ENCODE measurements at places on chromosomes 16 and 17.

- DNase-seq: peak; percentile 42
These were observed 24.9 kb upstream of the RFFL start for GRCh38 chr17:35088356-35088880.

DNA sequence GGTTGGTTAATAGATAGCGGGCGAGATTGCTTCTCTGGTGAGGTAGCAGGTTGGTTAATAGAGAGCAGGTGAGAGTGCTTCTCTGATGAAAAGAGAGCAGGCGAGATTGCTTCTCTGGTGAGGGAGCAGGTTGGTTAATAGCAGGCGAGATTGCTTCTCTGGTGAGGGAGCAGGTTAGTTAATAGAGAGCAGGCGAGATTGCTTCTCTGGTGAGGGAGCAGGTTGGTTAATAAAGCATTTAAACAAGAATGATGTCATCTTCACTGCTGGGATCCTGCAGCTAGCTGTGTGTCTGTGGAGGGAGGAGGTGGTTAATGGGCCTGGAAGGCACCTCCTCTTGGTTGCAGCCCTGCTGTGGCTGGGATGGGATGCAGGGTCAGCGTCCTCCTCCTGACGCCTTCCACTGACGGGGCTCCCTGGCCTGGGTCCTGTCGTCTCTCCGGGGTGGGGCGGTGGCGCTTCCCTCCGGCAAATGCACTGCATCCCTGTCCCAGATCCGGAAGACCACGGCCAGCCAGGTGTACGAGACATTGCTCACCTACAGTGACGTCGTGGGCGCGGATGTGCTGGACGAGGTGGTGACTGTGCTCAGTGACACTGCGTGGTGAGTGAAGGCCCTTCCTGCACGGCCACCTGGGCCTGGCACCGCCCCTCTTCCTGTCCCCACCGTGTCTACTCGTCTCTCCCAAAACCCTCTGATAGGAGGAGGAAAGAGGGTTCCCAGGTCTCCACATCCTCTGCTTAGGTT lies 99.2 kb upstream of the ZNF750 start:
- DNase-seq: no peak

- DNase-seq: no peak
These were observed 52.4 kb downstream of the WDR45B start for GRCh38 chr17:82595893-82596292.

GRCh38 chr17:40402668-40403067 lies 15.0 kb downstream of the TOP2A start:
- DNase-seq: no peak

- no peak for DNase-seq
These were observed 109.7 kb downstream of the RAP1GAP2 start for GRCh38 chr17:2905696-2906501.

DNA sequence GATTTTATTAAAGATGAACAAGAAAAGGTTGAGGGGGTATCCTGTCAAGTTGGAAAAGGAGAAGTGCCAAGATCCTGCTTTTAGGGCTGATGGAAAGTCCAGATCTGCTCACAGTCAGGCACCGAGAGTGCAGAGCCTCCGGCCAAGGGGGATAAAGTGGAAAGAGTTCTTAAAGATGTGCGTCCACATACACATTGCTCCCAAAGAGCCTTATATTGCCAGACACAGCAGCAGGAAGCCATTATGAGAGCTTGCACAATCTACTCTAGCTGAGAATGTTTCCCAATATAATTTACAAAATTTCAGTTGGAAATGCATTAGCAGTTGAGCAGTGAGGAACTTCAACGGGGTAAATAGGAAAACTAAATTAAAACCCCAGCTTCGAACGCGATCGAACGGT lies 95.6 kb downstream of the SALL1 start:
- DNase-seq: no peak

DNA sequence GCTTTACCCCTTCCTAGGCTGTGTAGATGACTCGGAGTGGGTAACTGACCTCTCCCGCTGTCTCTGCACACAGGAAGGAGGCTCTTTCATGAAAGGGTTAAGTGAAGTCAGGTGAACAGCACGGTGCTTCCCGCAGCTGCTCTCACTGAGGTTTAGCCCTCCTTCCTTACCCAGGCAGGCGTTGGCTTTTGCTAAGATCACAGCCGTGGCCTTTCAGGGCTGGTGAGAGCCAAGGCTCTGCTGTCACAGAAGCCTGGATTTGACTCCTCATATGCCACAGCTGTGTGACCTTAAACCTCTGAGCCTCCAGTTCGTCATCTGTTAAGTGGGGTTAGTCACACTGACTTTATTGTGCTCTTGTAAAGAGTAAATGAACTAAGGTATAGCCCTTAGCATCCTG lies 90.9 kb upstream of the PLCG2 start:
- DNase-seq: peak; percentile 10

GRCh38 chr16:89325861-89326471 lies 108.5 kb downstream of the ZNF778 start:
- peak; percentile 93 for DNase-seq

DNA sequence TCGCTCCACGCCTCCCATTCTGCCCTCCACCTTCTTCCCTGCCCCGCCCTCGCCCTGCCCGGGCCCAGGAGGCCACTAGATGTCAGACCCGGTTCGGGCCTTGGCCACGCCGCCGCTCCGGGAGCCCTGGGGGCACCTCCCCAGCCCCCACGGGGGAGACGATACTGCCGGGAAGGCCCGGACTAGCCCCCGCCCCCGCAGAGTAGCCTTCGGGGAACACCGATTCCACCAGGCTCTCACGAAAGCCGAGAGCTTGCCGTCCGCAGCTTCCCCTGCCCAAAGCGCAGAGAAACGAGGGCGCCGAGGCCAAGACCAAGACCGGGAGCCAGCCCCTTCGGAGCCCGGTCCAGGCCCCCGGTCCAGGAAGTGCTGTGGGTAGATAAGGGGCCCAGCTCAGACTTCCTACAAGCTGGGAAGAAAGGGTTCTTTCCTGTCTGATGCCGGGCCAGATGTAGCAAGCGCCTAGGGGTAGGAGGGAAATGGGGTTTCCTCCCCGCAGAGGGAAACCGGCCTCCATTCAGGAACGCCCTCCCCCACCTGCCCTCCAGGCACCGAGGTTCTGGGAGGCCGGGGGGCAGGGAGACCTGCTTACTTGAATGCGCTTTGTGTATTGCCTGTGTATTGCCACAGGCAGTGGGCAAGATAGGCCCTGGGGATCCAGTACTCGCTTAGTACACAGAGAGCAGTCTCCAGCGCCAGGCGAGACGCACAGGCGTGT lies 806 bp upstream of the CYB561 start:
- DNase-seq: no peak

DNA sequence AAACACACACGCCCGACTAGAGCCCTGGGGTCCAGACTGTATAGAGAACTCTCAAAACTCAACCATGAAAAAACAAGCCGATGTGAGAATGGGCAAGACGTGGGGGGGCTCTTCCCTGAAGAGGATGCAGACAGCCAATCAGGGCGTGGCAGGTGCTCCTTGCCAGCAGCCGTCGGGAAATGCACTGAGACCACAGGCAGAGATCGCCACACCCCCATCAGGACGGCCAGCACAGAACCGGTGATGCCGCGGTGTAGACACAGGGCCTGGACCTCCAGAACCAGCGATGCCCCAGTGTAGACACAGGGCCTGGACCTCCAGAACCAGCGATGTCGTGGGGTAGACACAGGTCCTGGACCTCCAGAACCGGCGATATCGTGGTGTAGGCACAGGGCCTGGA lies 169.2 kb downstream of the LAT start:
- DNase-seq: no peak

DNA sequence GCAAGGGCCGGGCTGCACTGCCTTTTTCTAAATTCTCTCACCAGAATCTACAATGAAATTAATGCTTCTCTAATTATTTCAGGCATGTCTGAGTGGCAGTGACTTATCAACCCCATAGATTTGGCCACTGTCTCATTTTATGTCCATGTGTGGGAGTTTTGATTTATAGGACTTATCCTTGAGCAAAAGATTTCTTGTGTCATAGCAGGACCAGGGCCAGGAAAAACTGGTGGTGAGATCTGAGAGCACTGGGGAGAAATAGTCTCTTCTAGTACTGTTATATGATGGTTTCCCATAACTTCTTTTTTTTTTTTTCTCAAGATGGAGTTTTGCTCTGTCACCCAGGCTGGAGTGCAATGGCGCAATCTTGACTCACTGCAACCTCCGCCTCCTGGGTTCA lies 1.5 kb upstream of the KRT23 start:
- DNase-seq: peak; percentile 43

- no peak for DNase-seq
These were observed 230.5 kb upstream of the CACNG5 start for GRCh38 chr17:66604376-66604775.

- no peak for DNase-seq
These were observed 5.4 kb upstream of the SLC5A2 start for GRCh38 chr16:31477220-31478216.

GRCh38 chr16:35731341-35732040 lies 2272.1 kb downstream of the TP53TG3F start:
- DNase-seq: no peak

DNA sequence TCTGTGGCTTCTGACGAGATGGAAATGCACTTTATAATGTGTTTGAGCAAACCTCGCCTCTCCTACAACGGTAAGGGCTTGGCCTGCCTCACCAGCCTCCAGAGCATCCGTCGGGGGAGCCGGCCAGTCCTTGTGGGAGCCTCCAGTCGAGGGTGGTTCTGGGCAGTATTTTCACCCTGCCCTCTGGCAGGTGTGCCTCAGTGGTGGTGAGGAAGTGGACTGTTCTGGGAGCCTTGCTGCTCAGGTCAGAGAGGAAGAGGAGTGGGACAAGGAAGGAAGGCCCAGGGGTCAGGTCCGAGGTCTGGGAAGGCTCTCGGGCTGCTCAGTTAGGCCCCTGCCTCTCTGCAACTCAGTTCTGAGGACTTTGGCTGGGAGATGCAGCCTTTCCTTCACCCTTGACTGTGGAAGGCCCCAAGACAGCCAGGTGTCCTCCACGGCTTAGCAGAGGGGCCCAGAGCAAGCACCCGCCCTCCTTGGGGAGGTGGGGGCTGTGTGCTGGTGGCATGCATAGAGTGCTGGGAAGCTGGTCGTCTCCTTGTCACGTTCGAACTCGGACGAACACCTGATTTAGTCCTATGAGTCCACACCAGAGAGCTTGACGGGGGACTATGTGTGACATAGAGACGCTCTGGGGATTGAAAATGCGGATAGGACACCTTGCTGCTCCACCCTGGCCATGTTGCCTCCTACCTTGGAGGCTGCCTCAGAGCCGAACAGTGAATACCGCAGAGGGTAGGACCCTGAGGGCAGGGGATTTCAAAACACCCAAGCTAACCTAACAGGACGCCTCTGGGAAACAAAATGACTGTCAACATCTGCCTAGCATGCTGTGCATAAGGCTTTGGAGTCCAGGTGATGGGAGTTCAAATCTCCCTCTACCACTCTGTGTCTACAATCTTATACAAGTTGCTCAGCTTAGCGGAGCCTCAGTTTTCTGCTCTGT lies 22.7 kb downstream of the LDHD start:
- no peak for DNase-seq

DNA sequence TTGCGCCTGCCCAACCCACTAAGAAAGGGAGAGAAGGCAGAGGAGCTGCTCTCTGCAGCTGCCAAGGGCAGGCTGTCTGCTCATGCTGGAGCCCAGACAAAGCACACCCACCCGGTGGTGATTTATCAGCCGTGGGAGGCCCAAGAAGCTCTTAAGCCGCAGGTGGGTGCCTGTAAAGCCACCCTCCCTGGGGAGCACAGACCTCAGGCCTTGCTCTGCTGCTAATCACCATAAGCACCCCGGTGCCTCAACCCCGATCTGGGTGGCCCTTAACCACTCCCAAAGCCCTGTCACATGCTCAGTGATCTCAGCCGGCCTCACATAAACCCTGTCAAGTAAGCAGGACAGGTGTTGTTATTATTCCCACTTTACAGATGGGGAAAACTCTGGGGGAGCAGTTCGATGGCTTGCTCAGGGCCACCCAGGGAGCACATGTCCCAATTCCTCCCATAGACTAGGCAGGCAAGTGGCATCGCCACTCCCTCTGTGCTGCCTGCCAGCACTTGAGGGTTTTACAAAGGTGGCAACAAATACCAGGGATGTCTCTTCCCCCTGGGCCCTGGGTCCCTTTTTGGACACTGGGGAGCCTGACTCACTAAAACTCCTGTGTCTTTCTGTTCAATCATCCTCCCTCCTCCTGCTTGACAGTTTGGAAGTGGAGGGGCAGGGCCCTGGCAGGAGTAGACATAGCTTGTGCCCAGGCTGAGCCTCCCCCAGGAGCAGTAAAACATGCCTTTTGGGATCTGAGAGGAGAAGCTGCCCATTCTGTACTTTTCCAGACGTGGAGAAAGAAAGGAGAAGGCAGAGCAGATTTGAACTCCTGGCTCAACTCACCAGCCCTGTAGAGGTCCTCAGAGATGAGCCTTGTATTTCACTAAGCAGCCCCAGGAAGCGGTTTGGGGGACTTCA lies 299.3 kb downstream of the SOX9 start:
- DNase-seq: no peak

DNA sequence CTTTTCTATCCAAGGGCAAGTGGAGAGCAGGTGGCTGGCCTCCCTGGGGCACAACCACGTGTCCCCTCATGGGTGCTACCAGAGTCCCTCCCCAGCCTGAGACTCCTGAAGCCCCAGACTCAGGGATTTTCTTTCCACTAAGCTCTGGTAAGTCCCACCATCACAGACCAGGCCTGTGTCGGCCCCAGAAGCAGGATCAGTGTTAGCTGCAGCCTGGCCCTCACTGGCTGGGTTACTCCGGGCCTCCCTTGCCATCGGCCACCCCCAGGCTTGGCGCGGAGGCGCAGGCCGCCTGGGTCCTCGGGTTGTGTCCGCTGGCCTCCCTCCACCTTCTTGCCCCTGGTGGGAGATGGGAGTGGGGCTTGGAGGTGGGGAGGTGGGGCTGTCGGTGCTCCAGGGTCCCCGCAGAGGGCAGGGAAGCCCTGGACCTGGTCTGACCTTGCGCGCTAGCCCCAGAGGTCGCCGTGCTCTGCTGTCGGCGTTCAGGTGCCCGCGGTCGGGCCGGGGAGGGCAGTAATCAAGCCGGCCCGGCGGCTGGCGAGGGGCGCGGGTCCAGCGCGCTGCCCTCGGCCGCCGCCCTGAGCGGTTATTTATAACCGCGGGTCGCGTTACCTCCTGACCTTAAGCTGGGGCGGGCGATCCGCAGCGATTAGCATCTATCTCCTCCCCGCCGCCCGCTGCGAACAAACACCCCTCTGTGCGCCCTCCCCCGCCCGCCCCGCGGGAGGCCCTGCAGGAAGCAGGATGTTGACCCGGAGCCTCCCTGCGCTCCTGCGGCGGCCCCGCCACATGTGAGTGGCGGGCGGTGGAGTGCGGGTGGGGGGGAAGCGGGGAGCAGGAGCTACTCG lies 78.1 kb upstream of the TOB1 start:
- peak; percentile 19 for DNase-seq

DNA sequence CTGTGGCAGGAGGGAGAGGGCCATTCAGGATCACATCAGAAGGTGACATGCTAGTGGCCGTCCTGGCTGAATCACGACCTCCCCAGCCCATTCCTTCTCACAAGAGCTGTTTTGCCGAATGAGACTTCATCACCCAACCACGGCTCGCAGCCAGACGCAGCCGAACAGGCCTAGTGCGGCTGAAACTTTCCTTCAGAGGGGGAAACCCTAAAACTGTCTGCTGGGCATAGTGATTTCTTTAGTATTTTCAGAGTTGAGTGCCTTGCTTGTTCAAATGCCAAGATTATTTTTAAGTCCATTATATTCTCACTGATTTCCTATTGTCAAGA lies 343.7 kb downstream of the CPPED1 start:
- no peak for DNase-seq

Measured in IMR-90 (cell line).